ENCODE measurements at places on chromosomes 7 and 10.

DNA sequence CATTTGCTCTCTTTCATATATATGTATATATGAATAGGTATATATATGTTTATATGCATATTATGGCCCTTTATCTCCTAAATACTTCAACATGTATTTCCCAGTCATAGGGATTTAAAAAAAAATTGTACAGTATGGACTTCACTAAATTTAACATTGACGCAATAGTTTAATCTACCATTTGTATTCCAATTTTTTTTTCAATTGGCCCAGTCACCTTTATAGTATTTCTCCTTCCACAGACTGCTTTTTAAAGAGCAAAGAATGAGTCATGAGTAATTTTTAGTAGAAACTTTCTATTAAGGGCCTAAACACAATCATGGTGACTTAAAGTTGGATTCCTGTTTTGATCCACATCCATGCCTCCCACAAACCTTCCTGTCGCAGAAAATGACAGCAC, 20.5 kb downstream of the CCSER2 start:
- no peak for DNase-seq

DNA sequence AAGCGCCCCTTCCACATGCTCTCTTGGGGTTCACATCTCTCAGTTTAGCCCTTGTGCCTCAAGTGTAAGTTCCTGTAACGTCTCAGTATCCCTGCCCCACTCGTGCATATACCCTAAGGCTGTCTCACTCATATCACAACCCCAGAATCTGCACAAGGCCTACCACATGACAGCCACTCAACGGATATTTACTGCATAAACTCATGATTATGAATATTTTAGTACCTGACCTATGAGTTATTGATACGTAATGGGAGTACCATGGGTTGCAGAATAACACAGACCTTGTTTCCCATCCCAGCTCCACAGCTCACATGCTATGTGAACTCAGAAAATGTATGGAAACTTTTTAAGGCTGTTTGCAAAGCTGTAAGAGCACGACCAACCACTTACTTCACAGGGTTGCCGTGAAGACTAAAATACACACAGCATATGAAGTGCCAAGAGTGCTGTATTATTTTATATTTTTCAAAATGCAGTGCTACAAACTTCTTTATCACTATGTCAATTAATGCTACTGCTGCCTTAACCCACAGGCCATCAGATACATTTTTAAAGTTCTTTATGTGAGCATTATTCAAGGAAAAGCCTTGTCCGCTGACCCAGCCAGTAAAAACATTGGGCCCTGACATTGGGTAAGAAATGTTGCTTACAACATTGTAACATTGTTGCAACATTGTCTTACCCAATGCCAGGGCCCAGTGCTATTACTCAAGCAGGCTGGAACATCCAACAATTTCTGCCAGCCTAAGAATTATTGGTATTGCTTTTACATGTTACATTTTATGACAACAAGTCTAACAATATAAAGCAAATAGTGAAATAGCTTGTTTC, 97.2 kb downstream of the JAZF1 start:
- no peak for DNase-seq

GRCh38 chr10:86692023-86692514, 23.8 kb downstream of the LDB3 start:
- DNase-seq, result no peak

DNA sequence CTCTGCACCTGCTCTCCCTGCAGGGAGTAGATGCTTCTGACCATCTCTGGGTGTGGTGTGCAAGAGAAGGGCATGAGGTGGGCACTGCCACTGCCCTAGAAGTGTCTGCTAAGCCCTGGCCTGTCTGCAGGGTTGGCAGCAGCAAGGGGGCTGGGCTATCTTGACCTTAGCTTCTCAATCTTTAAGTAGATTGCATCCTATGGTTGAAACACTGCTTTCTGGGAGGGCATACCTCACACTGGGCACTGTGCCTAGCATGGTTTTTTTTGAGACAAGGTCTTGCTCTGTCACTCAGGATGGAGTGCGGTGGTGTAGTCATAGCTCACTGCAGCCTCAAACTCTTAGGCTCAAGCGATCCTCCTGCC, 54.9 kb downstream of the CLIP2 start:
- DNase-seq, result no peak

DNA sequence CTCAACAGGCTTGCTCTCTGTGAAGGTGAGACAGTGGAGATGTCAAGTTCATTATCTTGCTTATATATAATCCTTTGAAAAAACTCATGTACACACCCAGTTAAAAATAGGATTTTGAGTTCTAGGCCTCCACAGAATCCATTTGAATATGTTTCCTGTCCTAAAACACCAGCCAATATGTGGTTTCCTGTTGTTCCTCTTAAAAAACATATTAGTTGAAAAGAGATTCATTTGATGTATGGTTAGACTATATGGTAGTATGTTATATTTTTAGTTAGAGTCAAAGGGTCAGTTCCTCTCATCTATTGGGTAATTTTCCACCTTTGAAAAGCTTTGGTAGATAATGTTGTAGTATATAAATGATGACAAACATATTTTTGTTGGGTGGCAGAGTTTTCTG, 16.0 kb downstream of the PPP1R9A start:
- DNase-seq, result no peak

GRCh38 chr7:108146070-108146842, 16.1 kb upstream of the LAMB4 start:
- no peak for DNase-seq
